ENCODE measurements at places on chromosomes 4 and X.

- no peak for DNase-seq
These were observed 200.9 kb upstream of the FSTL5 start for GRCh38 chr4:162364651-162365050.

- no peak for DNase-seq
These were observed 50.8 kb downstream of the HTRA3 start for GRCh38 chr4:8320386-8320750.

- DNase-seq = no peak
These were observed 43.3 kb upstream of the PRDM8 start for GRCh38 chr4:80153874-80154544.

GRCh38 chr4:140069066-140069465 is 84.9 kb downstream of the MAML3 start:
- DNase-seq = no peak

DNA sequence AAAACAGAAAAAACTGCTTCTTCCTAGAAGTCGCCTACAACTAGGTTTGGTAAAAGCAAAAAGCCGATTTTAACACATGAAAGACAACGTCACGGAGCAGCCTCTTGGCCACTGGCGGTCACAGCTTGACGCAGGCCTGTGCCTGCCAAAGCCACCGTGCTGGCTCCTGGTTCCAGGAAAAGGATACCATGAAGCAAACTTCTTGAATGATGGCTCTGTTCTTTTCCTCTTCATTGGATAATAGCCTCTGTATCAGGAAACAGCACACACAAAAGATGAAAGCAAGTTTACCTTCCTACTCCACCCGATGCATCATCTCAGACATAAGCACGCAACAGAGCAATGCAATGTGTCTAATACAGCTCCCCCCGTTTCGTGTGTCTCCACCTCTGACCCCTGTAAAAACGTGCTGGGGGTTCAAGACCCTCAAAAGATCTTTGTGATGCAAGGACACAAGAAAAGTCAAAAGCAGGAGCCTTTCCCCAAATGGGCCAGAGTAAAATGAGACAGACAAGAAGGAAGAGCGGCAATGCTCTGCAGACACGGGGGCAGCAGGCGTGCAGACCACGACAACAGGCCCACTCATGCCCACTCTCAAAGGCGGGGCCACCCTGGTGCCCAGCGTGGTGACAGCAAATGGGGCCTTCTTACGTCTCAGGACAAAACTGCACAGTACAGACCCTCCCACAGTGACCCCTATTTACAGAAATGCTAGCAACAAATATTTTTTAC is 19.4 kb downstream of the GAK start:
- DNase-seq = no peak

- no peak for DNase-seq
These were observed 131.1 kb downstream of the DCHS2 start for GRCh38 chr4:154360491-154360890.

GRCh38 chr4:154018659-154019058 is 229.8 kb upstream of the SFRP2 start:
- DNase-seq = no peak

DNA sequence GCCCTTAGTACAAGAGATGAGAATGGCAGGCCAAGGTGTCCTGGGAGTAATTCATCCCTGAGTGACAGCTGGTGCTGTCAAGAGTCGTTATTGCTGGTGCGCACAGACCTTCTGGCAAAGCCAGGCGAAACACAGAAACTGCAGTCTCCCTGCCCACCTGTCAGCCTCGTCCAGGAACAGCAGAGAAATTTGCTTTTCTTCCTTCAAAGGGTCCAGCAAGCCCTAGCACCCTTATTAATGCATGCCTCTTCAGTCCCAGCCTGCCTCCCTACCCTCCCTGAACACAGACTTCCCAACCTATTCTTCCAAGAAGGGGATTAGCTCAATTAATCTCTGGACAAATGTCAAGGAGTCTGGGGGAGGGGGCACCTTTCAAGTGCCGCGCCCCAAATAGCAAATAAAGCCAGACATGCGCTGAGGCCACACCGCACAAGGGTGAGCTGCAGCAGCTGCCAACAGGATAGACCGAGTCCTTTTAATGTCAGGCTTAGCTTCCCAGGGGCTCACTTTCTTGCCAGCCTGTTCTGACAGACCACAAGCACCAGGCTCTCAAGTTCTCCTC is 250.7 kb upstream of the RASGEF1B start:
- no peak for DNase-seq

GRCh38 chr4:130187587-130187986 is 1091.6 kb downstream of the C4orf33 start:
- no peak for DNase-seq

GRCh38 chr4:3716631-3717235 is 49.5 kb upstream of the ADRA2C start:
- no peak for DNase-seq

DNA sequence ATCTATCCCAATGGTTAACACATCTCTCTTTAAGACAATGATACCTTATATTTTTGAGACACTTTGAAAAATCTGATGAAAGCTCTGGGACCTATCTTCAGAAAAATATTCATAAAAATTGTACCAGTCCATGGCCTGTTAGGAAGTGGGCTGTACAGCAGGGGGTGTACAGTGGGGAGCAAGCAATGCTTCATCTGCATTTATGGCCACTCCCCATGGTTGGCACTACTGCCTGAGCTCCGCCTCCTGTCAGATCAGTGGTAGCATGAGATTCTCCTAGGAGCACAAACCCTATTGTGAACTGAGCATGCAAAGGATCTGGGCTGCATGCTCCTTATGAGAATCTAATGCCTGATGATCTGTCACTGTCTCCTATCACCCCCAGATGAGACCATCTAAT is 42.6 kb downstream of the C4orf51 start:
- no peak for DNase-seq

- no peak for DNase-seq
These were observed 6.5 kb upstream of the STBD1 start for GRCh38 chr4:76300012-76300411.

- no peak for DNase-seq
These were observed 30.0 kb downstream of the WDR1 start for GRCh38 chr4:10086506-10087120.

- no peak for DNase-seq
These were observed 125.1 kb downstream of the ARX start for GRCh38 chrX:24890677-24891076.

DNA sequence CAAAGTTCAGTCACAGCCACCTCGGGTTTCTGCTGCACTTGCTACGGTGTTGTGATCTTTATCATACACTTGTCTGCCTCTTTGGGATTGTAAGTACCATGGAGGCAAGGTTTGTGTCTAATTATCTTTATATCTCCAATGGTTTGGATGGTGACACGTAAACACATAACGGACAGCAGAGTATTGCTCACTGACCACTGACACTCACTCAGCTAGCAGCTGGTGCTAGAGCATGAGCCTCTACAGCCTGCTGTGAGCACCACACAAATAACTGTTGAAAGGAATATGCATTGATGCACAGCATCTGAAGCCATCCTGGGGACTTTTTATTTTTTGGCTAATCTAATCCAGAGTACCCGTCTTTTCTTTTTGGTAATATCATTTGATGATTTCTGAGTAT is 156.0 kb downstream of the DCLK2 start:
- DNase-seq = no peak

DNA sequence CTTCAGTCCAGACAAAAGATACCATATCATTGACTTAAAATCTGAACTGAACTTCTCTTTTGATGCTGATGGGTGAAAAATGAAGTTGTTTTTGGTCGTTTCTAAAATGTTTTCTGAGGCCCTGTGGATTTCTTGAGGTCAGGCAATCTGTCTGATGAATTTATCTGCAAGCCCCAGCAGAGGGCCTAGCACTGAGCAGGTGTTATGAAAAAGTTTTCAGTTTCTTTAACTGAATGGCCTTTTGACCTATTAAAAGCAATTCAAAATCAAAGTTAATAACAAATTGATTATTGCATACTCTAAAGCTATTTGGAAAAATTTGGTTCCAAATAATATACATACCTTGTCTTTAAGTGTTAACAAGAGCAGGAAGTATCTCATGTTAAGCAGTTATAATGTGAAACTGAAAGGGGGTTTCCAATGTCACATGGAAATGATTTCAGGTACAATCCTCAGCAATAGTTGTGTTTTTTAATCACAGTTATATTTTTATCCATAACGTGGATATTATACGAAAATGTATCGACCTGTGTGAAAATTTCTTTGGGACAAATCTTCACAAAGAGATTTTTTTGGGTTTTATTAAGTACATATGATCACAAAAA is 285.0 kb downstream of the SPANXN1 start:
- no peak for DNase-seq

DNA sequence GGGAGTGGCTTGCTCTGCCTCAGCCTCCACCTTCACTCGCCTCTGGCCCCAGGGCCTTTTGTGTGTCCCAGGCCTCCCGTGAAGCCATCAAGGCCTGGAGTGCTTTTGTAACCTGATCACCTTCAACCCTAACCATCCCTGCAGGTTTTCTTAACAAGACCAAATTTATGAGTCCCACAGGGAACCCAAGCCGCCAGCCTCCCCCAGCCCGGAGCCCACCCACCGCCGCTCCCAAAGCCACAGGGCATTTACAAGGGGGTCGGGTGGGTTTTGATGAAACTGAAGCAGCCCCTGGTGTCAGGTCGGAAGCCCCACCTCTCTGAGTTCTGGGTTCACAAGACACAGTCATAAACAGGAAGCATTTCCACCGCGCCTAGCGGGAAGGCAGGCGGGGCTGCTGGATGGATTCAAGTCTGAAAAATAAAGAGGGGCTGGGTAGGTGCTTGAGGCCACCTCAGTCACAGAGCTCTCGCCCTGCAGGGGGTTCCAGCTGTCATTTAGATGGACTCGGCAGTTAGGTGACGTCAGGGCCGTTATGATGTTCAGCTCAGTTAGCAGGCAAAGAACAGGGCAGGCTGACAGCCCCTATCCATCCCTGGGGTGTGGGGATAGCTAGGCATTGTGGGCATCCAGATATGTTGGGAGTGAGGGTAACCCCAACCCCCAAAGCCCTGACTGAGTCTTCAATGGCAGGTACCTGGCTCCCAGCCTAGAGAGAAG is 128.5 kb downstream of the BCOR start:
- DNase-seq = no peak

DNA sequence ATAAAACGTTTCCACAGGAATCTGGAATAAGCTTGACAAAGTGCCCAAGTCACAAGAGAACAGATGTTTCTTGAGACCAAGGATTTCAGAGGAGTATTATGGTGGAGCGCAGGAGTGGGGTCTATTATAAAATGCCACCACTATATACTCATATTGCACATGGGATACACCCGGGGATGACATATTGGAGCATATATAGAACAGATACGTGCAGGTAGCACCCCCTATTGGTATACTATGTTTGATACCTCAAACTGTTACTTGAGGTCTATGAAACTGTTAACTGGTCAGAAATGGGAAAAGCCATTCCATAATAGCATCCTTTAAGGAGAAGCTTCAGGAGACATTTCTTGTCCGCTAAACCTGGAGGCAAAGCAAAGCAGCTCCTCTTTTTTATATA is 86.0 kb downstream of the PCYT1B start:
- DNase-seq = no peak

GRCh38 chrX:152905081-152905420 is 7.2 kb downstream of the ZNF185 start:
- no peak for DNase-seq

DNA sequence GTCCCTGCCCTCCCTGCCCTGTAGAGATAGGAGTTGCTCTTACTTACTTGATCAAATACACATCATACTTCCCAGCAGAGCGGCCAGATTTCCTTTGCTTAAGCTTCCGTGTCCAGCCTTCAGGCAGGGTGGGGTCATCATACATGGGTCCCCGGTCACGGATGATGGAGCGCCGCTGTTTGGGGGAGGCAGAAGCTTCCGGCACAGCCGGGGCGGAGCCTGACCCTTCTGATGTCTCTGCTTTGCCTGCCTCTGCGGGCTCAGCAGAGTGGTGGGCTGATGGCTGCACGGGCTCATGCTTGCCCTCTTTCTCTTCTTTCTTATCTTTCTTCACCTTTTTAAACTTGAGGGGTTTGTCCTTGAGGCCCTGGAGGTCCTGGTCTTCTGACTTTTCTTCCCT is 12.5 kb upstream of the IRAK1 start:
- no peak for DNase-seq

DNA sequence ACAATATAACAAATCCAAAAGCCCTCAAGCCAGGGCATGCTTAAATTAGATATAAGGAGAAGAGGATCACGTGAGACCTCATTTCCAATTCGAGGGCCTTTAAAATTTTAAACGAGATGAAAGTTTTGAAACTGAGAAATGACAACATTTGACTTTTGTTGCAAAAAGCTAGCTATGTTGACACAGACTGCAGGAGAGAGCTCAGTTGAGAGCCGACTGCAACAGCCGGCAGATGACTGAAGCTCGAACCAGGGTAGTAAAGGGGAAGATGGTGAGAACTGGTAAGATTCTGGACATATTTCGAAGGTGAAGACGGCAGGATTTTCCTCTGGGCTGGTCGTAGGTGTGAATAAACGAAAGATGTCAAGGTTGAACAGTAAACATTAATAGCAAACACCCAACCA is 773 bp downstream of the PRMT9 start:
- no peak for DNase-seq

GRCh38 chr4:6594341-6594740 is 19.4 kb downstream of the MAN2B2 start:
- no peak for DNase-seq

DNA sequence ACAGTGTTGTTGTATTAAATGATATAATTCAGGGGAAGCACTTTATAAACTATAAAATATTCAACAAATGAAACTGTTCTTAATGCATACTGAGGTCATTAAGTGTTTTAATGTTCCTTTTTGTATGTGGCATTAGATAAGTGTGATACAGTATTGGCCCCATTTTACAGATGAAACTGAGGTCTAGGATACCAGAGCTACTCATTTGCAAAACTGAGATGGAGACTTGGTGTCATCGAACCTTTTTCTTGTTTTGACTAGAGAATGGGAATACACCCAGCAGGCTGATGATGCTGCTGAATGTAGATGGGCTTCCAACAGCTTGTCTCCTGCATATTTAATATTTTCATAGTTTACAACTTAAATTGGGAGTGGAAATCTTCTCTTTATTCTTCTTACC is 34.6 kb downstream of the TAF1 start:
- DNase-seq = no peak

- DNase-seq = no peak
These were observed at the start of gene DIAPH2 for GRCh38 chrX:96684339-96685209. TSS of gene DIAPH2 (plus strand) at chrX:96684842.

DNA sequence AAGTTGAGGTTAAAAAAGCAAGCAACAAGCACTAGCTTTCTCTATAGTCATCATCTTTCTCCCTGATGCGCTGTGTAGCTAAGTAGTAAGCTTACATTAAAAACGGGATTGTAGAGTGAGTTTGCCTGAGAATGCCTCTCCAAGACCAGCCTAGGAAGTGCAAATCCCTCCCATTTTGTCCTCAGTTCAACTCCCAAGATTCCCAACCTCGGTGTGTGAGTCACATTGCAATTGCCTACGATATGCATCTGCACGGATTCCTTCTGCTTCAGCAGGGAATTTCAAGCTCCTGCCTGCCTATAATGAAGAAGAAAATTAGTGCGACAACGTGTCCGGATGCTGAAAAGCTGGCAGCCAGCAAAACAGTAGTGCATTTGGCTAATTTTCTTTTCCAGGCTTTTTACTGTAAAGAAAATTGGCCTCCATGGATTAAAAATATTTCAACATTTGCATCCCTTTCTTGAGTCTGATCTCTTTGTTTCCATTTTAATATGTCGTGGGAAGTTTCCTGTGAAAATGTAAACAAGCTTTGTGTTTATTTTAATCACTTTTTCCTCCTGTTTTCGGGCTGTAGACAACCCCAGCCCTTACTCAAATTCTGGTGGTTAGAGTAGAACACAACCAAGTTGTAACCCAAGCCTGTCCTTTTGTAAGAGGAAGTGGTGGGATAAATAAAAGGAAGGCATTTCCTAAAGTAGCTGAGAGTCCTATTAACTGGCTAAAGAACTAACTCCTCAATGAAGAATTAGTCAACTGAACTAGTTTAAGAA is 58.4 kb upstream of the TET2 start:
- DNase-seq = peak; percentile 75

GRCh38 chrX:48826135-48826875 is at the start of gene ERAS:
TSS of gene ERAS (plus strand) at chrX:48826513. CDS start at chrX:48829124, 2,611 bp downstream.
- DNase-seq = no peak
